ENCODE measurements at places on chromosomes 1 and 21.

GRCh38 chr1:27351541-27352107 lies 9.8 kb downstream of the SYTL1 start:
- DNase-seq: no peak

GRCh38 chr21:41837756-41838297 lies 41.3 kb downstream of the PRDM15 start:
- DNase-seq: no peak

DNA sequence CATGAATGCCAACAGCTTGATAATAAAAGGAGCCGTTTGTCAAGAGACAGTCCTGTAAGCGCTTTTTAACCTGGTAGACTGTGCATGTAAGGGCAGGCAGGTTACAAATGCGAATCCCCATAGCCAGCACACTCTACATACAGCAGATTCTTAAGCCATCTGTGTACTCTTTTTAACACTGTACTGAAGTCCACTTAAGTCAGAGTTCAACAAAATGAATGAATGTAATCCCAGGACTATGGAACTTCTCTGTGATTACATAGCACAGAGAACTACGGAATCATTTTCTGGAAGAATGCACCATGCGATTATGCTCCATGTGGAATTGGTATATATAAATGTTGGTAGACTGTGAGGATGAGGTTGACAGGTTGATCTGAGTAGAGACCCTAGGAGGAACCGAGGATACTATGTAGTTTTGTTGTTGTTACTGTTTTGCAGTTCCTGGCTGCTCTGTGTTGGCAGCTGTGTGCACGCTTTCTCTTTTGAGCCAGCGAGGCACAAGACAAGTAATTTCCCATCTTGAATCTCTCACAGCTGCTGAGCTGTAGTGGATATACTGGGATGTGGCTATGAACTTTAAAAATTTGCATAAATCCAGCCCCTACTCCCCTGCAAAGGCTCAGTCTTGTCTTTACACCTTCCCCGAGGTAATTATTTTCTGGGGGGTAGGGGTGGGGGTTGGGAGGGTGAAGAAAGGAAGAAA lies 21.9 kb downstream of the LRRC8D start:
- no peak for DNase-seq

DNA sequence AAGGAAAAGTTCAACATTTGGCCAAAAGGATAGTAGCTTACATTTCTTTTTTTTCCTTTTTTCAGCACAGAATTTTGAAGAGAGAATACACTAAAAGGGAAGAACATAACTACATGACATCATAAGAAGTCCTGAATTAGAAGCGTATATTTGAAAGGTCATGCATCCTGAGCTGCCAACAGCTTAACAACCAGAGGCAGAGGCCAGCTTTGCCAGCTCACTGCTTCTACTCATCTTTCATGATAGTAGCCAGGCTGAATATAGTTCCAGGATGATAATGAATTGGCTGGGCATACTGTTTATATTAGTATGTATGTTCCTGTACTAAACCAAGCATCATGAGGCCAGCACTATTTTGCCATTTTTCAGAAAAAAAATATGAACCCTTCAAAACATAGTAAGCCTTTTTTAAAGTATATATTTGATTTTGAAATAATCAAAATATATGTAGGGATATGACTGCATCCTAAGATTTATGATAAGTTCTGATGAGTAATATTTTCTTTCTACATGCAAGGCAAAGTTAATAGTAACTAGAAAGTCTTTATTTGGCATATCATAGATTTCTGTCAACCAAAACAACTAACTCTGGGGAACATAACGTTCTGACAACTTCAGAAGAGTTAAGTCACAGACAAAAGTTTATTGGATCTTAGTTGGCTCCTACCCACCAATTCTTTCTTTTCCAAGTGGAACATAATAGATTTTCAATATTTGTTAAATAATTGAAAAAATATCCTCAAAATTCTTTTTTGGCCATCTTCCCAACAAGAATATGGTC lies 123.2 kb downstream of the DPYD start:
- DNase-seq: no peak

GRCh38 chr1:245855846-245856730 lies 651.0 kb downstream of the SMYD3 start:
- no peak for DNase-seq

GRCh38 chr21:45022736-45023135 lies 51.6 kb upstream of the ADARB1 start:
- DNase-seq: no peak

Measured in T-helper 17 cell (primary cell).